ENCODE measurements at places on chromosomes 4 and X.

- DNase-seq = peak; percentile 19
These were observed 121.0 kb downstream of the SORCS2 start for GRCh38 chr4:7313347-7313811.

DNA sequence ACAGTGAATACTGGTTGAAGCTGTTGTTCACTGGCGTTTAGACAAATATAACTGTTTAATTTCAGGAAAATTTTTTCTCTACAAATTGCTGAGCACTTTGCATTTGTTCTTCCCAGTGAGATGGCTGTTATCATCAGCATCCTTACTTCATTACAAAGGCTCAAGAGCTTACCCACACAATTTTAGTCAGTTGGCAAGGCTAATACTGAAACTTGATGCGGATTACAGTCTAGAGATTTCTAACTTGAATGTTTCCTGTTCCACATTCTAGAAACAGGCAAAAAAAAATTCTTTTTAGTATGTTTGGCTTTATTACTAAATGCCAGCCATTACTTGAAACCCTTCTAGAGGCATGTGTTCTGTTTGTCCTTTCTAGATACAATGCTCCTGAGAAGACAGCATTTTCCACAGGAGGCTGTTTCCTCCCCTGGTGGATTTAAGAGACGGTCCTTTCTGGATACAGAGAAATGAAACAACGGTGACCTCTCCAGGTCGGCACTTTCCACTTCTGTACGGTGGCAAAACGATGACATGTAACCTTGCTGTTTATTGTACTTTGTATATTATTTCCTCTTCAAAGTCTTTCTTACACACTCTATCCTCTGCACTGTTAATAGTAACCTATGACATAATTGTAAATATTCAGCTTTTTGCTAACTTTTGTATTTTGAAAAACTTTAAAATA lies 80.9 kb downstream of the RFC1 start:
- no peak for DNase-seq

- DNase-seq = peak; percentile 92
These were observed 48.8 kb downstream of the MAP7D2 start for GRCh38 chrX:20067709-20068561.

GRCh38 chr4:71692198-71692597 lies 91.7 kb downstream of the GC start:
- DNase-seq = no peak

DNA sequence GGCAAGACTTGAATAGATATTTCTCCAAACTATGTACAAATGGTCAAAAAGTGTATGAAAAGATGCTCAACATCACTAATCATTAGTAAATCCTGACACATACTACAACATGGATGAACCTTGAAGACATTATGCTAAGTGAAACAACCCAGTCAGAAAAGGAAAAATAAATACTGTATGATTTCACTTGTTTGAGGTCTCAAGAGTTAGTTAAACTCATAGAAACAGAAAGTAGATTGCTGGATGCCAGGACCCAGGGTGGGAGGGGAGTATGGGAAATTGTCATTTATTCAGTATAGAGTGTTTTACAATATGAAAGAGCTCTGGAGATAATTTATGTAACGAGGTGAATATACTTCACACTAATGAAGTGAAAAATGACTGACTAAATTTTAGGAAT lies 32.4 kb downstream of the PRMT9 start:
- no peak for DNase-seq

GRCh38 chr4:158018221-158018830 lies 154.5 kb downstream of the GASK1B start:
- DNase-seq = no peak

DNA sequence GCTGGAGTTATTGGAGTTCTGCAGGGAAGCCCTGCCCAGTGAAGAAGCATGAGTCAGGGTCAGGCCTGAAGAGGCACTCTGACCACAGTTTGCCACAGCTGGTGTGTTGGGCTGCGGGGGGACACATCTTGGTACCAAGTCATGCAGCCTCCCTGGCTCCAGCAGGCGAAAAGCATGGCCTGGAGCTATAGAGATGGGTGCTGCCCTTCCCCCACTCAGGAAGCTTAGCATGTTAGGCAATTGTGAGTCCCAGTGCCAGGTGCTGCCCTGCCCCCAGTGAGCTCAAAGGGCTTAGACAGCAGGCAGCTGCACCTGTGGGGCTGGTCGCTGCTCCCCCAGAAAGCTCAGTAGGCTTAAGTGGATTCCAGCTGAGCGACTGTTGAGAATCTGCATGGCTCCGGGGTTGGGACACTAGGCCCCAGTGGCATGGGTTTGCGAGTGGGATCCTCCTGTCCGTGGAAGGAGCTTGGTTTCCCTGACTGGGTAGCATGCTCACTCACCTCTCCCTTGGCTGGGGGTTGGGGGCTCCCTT lies 755.5 kb downstream of the GLUD2 start:
- DNase-seq = no peak

DNA sequence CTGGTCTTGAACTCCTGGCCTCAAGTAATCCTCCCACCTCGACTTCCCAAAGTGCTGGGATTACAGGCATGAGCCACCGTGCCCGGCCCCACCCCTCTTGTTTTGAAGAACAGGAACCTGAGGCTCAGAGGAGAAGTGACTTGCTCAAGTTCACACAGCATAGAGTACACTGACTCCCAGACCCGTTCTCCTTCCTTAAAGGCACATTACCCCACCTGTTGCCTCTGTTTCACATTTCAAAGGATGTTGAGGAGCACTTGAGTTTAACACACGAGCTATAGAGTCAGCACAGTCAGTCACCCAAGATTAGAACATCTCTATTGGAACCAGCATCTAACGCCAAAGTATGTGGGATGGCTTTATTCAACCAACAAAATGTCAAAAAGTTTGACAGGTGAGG lies 51.1 kb downstream of the RAI2 start:
- DNase-seq = no peak

DNA sequence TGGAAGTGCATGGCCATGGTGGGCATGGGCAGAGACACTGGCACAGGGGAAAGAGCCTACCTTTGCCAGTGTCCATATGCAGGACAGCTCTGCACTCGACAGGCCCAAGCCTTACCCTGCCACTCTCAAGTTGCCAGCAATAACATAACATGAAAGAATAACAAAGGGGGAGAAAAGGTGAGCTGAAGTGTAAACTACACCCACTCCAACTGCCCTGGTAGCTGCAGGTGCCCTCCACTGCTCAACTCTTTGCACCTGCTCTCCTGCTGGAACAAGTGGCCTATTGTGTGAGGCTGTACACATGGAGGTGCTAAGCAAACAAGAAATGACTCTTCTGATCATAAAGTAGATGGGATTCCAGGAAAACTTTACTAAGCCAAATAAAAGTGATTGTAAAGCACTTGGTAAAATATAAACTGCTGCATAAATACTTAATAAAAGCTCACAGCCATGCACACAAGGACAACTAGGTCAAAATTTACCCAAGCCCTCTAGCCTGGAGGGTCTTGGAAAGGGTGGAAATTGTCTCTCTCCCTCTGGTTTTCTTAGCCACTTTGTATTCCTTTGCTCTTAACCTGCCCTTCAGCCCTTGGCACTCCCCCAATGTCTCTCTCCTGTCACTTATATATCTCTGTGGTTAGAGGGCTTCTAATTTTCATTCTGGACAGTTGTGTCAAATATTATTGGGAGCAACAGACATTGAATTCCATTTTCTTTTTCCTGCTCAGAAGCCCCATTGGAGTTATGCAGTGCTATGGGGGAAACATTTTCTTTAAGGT lies 261.2 kb upstream of the GPC4 start:
- no peak for DNase-seq

DNA sequence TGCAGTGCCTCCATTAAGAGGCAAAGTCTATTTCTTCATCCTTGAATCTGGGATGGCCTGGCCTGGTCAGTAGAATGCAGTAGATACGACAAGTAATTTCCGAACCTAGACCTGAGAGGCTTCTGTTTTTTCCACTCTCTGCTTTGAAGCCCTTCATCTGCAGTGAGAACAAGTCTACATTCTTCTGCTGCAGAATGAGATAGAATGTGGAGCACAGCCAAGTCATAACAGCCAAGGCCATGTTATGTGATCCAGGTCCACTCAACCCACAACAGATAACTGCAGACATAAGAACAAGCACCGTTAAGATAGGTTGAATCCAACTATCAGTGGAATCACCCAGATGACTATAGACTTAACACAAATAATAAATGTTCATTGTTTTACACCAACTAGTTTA lies 1297.7 kb downstream of the C4orf33 start:
- no peak for DNase-seq

DNA sequence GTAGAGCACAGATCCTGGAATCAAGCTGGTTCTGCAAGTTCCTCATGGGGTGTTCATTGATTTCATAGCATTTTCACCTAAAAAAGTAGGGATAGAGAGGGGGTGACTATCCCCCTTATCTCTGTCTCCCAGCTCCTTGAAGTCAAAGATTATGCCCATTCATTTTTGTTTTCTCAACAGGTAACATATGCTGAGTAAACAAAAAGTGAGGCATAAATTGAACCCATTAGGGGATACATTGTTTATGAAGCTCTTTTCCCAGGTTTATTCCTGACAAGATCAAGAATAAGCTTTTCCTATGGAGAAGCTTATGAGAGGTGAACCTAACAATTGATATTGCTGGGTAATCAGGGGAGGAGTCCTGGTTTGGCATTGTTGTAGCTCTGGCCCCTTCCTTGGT lies 9.2 kb upstream of the ANAPC4 start:
- no peak for DNase-seq

DNA sequence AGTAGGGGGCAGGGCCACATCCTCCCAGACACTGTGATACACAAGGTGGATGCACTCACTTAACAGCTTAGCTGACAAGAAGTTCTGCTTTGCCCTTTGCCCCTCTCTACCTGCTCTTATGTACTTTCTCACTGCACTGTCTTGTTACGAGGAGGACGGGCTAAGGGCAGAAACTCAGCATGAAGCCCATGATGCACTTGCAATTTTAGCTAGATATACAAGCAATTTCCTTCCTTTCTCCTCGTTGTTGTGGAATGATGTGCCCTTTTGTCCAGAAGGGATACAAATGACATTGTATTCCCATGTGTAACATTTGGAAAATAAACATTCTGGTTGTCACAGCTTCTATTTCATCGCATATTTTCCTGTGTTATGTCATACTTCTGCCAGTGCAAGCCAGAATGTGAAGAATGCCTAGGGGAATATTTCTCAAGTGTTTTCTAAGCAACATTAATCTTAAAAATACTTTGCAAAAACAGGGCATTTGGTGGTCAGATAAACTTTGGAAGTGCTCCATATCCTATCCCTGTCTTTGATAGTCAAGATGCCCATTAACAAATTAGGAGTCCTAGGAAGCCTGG lies 47.2 kb downstream of the MAOA start:
- DNase-seq = peak; percentile 24

GRCh38 chr4:65805936-65806335 lies 135.6 kb upstream of the EPHA5 start:
- no peak for DNase-seq

DNA sequence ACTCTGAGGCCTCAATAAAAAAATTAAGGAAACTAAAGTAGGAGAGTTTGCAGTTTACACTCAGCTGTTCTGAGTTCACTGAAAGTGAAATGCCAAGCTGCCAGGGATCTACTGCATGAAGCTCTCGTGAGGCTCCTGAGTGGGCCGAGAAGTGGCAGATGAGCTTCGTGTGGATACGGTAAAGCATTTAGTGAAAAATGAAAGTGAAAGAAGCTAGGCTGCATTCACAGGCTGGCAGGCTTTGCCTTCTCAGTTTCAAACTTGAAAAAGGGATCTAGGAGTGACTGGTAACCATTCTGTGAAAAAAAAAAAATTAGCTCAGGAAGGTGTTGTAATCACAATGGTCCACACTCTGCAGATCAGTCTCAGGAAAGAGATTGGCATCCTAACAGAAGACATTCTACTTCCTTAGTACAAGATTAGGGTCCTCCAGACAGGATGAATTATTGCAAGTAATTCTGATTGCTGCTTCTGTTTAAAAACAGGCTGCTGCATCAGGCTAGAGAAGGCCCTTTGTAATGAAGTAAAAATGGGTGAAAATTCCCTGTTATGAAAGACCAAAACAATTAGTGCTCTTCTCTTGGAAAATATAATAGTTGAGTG lies 679.9 kb downstream of the RPA4 start:
- peak; percentile 48 for DNase-seq

- DNase-seq = no peak
These were observed 1.1 kb upstream of the HTATSF1 start for GRCh38 chrX:136496186-136496763.

DNA sequence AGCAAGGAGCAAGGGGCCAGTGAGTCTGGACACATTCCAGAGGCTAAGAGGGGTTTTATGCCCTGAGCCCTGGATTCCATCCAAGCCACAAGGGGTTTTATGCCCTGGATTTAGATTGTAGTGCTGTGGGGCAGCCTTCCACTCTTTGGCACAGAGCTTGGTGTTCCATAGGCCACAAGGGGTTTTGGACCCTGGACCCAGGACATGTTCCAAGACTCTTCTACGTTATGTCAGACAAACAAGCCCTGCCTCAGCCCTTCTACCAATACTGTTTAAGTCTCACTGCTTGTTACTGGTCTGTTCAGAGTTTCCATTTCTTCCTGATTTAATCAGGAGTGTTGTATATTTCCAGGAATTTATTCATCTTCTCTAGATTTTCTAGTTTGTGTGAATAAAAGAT lies 12.8 kb upstream of the SCARB2 start:
- no peak for DNase-seq

- DNase-seq = no peak
These were observed 152.0 kb downstream of the IL15 start for GRCh38 chr4:141788169-141788915.

DNA sequence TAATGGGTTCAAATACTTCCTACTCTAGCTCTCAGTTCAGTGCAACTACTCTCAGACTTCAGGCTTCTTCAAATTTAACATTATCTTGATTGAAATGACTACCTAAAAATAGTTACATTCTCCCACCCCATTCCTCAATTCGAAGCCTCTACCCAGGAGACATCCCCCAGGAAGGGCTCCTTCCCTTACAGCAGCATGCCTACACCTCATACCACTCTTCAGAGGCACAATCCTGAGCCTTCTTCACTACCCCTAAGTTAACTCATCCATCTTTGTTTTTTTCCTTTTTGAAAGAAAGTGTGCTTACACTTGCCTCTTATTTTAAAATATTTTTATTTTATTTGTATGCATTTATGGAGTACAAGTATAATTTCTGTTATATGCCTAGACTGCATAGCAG lies 17.2 kb upstream of the PRSS48 start:
- no peak for DNase-seq

- DNase-seq = no peak
These were observed 44.5 kb downstream of the SHROOM4 start for GRCh38 chrX:50769389-50770063.

GRCh38 chrX:20523626-20524312 lies 257.1 kb upstream of the RPS6KA3 start:
- no peak for DNase-seq

DNA sequence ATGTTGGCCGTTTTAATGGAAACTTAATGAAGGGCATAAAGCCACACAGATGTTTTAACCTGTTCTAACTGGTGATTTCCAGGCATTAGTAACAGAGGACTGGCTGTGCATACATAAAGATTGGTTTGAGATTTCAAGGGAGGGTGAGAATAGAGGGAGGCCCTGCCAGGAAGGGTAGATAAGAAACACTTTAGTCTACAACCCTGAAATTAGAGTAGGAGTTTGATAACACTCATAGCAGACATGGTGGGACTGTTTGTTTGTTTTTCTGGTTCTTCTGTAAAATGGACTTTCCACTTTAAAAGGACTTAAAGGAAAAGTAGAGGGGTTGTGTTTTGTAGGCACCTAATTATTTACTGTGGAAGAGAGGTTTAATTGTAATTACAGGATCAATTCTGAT lies 16.2 kb downstream of the SLC4A4 start:
- no peak for DNase-seq

GRCh38 chr4:16066586-16067128 lies 17.2 kb downstream of the PROM1 start:
- DNase-seq = no peak

Data from AG08395 (cell line).